ENCODE measurements at places on chromosomes 6 and 20.

DNA sequence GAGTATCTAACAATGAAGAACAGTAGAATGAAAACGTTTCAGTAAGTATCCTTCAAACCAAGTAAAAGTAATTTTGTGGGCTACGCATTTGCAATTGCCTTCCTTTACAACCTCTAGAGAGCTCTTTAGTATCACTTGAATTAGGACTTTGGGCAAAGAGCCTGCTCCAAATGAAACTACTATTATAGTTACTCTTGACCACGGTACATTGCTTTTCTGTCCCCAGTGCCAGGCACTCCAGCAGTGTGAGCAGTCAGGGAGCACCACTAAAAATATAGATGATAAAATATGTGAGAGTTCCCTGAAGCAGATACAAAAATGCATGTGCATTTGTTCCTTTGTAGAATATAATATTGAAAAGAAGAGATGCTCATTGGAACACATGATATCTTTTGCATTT is 450.1 kb upstream of the MANEA start:
- no peak for DNase-seq

DNA sequence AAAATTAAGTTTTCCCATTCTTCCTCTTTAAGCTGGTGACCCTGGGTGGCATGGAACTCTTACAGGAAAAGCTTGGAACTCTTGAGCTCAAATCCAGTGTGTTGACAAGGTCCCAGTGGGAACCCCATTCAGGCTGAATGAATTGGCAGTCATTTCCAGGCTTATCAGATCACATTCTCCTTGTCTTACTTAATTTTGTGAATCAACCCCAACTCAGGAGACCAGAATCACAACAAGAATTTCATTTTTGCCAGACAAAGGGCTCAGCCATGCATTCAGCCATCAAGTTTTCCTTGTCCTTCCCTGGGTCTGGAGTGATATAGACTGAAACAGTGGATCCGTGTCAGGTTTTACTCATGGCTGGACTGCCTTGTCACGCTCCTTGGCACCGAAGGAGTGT is 92.1 kb upstream of the EEF1E1 start:
- no peak for DNase-seq

DNA sequence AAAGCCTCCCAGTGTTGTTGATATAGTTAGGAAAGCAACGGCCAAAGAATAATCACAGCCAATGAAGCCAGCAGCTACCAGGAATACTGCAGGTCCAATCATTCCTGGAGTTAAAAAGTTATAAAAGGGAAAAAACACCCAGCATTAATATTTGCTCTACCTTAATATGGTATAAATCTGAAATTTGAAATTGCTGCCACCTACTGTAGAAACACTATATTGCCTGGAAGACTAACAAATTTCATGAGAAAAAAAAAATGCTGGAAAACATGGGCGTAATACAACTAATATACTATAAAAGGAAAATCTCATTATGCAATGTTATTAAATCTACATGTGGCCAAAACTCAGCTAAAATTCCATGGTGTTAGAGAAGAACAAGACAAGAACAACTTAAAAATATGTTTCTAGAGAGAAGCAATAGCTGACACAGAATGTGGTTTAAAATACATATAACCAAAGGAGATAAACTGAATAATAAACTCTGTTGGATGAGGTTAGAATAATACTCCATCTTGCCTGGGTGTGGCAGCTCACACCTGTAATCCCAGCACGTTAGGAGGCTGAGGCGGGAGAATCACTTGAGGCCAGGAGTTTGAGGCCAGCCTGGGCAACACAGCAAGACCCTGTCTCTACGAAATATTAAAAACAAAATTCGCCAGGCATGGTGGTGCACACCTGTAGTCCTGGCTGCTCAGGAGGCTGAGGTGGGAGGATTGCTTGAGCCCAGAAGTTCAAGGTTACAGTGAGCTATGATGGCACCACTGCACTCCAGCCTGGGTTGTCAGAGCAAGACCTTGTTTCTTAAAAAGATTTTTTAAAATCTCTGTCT is 43.1 kb downstream of the SLC17A5 start:
- DNase-seq, result peak; percentile 39

- DNase-seq, result no peak
Observed at GRCh38 chr20:37864298-37864697, 38.6 kb upstream of the VSTM2L start.

- no peak for DNase-seq
Observed at GRCh38 chr6:17730078-17730704, 23.5 kb upstream of the NUP153 start.

Data from naive B cell (primary cell).